Activated gamma-delta T cell treated with anti-CD3 and anti-CD28 coated beads, Interleukin-2, amount 50 U/mL, for 16 hours (primary cell): ENCODE measurements at places on chromosomes 5 and 9.

- DNase-seq = no peak
These were observed 47.9 kb downstream of the IRX2 start for GRCh38 chr5:2703615-2704014.

- no peak for DNase-seq
These were observed 43.4 kb upstream of the IL17B start for GRCh38 chr5:149422366-149423048.

DNA sequence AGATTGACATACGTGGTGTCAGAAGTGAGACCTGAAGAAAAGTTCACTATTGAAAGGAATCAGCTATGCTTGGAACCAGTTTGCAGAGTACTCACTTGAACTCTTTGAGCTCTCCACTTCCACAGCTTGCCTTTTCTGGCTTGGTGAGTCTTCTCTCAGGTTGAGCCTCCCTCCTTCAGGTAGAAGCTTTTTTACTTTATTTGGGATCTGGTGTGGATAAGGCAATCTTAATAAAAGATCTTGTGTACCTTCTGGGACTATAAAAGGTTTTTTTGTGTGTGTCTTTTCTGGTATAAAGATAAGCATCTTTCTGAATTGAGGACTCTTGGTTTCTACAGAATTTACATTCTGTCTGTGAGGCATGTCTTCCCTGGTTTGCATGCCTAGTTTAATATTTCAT lies 5.4 kb upstream of the CPLANE1 start:
- DNase-seq = no peak

DNA sequence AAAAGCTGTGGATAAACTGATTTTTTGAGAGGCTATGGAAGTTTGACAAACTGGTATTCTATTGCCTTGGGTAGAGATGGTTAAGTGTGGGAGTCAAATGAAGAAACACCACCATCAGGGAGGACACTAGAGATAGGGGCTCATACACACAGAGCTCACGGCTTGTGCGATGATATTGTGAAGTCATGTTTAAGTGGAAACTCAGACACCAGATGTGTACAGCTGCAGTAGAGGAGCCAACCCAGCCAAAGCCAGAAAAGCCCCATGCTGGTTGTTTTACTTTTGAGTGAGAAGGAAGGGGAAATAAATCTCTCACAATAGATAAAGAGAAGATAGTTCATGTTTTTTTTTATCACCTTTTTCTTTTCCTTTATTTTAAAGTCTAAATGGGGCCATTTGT lies 377.7 kb downstream of the DMRT2 start:
- no peak for DNase-seq

- no peak for DNase-seq
These were observed 1141.1 kb upstream of the ACO1 start for GRCh38 chr9:31243386-31243785.
